Transverse colon (tissue), 4 donors: ENCODE measurements at places on chromosomes 7 and 10. TPM values are rescaled to one million over a fixed set of nuclear protein-coding genes. Genes with fewer than 3 reads are reported as not detected.
A peak's percentile ranks its signal among the peaks of the same experiment; 100 is the strongest.

GRCh38 chr10:128054163-128054970 lies 71.9 kb downstream of the MKI67 start:
- peak; percentile 17 for DNase-seq

GRCh38 chr7:102009628-102010027 lies 192.2 kb downstream of the CUX1 start:
- no peak for DNase-seq

- DNase-seq, result no peak
Measured at GRCh38 chr7:381211-382042, 91.5 kb downstream of the FOXL3 start.

DNA sequence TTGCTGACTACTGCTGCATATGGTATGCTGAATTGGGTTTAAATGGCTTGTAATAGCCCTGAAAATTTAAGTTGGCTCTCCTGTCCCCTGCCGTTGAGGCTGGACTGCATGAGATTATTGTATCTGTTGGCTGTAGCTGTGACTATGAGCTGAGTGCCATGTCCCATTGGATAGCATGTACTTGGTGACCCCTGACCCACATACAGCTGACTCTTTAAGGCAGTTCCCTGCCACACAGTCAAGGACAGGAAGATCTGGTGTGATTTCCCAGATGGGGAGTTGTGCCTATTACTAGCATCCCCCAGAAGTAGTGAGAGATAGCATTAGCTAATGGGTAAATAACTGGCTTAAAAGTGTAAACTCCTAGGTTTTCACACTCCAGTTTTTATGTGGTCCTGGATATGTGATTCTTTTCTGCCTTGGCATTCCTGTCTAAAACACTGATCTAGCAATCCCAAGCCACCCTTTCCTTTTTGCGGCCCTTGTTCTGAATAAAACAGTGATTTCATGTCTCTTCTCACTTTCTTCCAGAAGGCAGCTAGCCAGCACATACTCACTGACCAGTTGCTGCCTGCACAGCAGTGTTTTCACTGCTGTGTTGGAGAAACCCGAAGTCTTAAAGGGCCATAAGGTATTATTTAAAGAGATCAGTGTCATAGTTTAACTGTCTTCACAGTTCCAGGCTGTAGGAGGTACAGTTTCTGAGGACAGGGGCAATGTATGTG lies 35.9 kb downstream of the LRRC4 start:
- no peak for DNase-seq

GRCh38 chr7:31059551-31059950 lies 7.4 kb downstream of the ADCYAP1R1 start:
- DNase-seq, result no peak

- no peak for DNase-seq
Measured at GRCh38 chr7:91880016-91880412, 488 bp downstream of the MTERF1 start.

GRCh38 chr7:142808802-142809583 lies 38.2 kb downstream of the PRSS2 start:
- DNase-seq, result peak; percentile 77

GRCh38 chr7:82699773-82700186 lies 256.2 kb upstream of the CACNA2D1 start:
- DNase-seq, result peak; percentile 55

DNA sequence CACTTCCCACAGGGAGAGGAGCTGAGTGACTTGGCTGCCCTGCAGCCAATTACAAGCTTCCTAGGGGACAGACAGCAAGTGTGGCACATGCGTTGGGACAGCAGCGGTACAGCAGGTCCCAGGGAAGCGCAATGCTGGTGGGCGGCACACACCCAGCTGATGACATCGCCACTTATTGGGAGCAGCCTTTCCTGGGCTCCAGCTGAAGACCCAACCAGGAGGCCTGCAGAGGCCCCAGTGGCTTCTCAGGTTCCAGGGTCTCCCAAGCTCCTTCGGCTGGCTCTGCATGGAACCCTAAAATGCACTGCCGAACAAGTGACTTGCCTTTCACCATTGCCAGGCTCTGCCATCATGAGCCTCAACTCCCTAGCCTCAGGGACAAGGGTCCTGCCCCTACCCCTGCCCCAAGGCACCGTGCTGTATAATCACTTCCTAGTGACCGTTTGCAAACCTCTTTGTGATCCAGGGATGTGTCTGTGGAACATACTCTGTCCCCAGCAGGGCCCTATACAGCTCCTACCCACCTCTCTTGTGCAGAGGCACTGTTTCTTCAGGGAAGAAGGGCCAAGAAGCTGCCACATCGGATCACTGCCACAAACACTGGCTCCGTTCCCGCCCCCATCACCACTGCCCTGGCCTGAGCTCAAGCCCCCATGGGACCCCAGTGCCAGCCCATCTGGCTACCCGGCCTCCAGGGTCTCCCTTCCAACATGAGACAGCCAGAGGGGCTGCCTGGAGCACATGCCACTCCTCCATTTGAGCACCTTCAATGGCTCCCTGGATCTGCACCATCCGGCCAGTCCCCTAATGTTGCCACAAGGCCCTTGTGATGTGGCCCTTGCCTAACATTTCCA lies 19.3 kb upstream of the SLIT1 start:
- no peak for DNase-seq

DNA sequence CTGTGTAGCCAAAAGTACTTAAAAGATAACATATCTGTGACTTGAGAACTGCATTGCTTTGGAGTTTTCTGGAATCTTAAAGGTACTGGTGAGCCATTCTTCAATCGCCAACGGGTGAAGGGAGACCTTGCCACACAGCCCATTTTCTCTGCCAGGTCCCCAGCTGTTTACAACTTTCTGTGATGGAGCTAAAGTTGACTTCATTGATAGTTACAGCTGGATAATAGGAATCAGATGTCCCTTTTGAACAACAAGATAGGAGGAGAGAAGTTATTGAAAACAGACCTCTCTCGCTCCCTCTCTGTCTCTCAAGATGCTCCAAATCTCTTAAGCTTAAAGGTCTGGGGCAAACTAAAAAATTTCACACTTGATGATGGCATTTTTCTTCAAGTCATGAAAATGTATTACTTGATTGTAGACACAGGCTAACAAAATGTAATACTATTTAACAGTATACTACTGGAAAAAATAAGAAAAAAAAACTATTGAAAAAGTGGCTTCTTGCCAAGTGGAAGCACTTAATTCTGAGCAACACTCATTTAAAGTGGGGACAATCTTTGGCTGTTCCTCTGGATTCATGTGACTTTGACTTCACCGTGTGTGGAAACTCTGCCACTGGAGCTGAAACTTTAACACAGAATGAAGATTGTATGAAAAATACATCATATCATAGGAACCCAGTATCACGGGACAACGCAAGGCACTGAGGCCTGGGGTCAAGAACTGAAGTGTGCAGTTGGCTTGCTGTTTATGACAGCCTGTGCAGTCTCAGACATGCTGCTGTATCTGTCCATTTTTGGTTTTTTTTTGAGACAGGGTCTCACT lies 78.4 kb upstream of the AFAP1L2 start:
- no peak for DNase-seq

DNA sequence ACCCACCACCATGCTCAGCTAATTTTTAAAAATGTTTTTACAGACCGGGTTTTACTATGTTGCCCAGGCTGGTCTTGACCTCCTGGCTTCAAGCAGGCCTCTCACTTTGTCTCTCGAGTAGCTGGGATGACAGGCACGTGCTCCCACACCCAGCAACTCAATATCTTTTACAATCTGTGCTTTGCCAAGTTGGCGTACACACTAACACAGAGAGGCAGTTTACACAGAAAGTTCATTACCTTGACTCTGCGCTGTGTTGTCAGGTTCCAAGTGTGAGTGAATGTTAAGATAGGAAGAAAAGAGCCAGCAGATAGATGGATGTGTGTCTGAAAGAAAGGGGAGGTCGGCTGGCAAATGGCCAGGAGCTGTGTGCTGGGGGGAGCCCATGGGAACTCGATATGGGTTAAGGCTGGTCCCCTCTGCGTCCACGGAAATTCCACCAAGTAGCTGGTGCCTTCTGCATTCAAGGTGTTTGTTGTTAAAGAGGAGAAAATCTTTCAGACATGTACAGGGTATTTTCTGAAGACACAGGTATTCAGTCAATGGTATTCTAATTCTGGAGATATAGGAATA lies 299.8 kb downstream of the CAMK1D start:
- DNase-seq, result no peak

DNA sequence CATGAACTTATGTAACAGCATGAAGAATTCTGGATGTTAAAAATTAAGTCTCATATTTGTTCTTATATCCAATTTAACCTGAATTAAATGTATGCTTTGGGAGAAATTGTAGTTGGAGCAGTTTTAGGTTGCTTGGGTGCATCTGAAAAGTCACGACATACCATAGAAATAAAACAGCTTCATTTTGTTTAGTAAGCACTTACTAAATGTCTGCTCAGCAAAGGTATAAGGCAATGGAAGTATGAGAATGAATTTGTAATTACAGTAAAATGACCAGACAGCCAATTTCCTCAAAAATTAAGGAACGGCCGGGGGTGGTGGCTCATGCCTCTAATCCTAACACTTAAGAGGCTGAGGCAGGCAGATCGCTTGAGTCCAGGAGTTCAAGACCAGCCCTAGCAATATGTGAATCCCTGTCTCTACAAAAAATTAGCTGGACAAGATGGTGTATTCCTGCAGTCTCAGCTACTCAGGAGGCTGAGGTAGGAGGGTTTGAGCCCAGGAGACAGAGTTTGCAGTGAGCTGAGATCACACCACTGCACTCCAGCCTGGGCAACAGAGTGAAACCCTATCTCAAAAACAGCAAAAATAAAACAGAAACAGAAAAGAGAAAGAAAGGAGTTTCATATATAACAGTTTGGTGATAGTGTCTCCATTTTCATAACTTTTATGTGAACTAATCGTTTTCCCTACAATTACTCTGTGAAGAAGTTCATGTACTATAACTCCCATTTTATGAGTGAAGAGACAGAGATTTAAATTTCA lies 47.2 kb upstream of the KLF6 start:
- no peak for DNase-seq

DNA sequence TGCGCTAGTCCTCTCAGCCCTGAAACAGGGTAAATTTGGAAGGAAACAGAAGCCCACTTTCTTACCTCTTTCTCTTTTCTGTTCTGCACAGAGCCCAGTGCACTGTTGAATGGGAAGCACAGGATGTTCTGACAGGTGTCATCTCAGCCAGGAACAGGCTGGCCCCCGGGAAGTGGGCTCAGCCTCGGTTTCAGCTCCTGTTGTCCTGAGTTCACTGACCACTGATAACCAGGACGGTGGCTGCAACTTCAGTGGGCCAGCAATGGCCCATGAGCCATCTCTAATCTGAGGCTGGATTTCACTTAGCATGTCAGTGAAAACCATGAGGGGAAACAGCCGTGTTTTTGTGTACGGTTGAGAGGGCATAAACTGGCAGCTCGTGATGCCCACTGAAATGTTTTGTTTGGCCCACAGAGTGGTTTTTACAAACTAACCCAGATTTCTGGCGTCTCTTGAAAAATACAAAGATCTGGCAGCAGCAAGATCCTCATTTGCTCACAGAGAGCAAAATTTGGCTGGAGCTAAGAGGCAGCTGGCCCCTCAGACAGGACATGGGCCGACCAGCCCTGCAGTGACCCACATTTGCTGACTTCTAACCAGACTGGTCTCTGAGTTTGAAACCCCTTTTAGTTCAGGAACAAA lies 455.9 kb downstream of the PAXIP1 start:
- DNase-seq, result no peak

GRCh38 chr10:44978570-44979280 lies at the start of gene DEPP1:
DEPP1 (minus strand) TSS chr10:44978809; CDS start chr10:44978030, 779 bp downstream.
- peak; percentile 94 for DNase-seq

The PIK3AP1 gene
- total RNA-seq, result 6.4 TPM

The PRLHR gene
- not detected for total RNA-seq

The MICU1 gene
- 37.5 TPM for total RNA-seq

The RPA3 gene
- total RNA-seq, result 4.1 TPM

The CPA2 gene
- 1.6 TPM for total RNA-seq

The IDI2 gene
- not detected for total RNA-seq

The COL17A1 gene
- 181 TPM for total RNA-seq

The CPXM2 gene
- total RNA-seq, result 7.8 TPM

The CALN1 gene
- not detected for total RNA-seq
